ENCODE measurements at places on chromosomes 12 and 14.

GRCh38 chr14:55074662-55075061 lies 23.2 kb downstream of the MAPK1IP1L start:
- no peak for DNase-seq

GRCh38 chr12:110091136-110091711 lies 32.9 kb upstream of the IFT81 start:
- DNase-seq, result no peak

- DNase-seq, result no peak
These were observed 6.6 kb downstream of the DCAF4 start for GRCh38 chr14:72932893-72933292.

- DNase-seq, result no peak
These were observed 219.1 kb upstream of the PKP2 start for GRCh38 chr12:33115716-33116115.

DNA sequence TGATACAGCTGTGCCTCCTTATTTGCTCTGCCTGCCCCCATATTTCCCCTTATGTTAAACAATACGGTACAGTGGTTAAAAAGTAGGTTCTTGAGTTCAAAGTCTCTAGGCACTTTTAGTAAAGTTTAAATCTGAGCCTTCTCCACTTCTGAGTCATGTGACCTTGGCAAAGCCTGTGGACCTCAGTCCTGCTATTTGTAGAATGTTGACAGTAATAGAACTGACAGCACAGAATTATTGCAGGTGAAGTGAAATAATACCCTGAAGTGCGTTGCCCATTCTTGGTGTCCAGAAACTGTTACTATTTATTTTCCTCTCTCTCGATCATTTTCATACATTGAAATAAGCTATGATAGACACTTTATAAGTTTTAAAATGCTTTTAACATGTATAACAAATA lies 499.7 kb downstream of the EGLN3 start:
- DNase-seq, result no peak

- no peak for DNase-seq
These were observed 24.4 kb downstream of the TUNAR start for GRCh38 chr14:95901054-95901453.

DNA sequence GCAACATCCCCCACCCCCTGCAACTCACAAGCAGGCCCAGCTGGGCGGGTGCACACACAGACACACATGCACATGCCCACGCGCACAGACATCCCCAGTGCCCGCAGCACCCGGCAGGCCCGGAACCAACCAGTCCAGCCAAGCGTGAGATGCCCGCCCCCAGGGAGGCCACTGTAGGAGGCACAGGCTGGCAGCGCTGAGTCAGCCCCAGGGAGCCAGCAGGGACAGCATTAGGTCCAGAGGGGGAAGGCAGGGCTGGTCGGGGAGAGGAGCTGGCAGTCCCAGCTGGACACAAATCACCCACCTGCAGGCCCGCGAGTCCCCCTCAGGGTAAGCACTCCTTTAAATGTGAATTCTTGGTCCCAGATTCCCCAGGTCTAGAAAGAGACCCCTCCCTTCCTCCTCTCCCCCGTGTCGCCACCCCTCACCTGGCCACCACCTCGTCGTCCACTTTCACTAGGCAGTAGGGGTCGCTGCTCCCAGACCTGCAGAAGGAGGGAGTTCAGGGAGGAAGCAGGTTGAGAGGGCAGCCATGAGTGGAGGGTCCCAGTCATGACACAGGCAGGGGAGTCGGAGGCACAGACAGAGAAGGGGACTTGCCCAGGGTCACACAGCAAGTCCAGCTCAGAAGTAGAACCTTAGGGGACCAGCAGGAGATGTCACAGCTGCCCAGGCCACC lies 5.0 kb downstream of the RASAL1 start:
- no peak for DNase-seq

DNA sequence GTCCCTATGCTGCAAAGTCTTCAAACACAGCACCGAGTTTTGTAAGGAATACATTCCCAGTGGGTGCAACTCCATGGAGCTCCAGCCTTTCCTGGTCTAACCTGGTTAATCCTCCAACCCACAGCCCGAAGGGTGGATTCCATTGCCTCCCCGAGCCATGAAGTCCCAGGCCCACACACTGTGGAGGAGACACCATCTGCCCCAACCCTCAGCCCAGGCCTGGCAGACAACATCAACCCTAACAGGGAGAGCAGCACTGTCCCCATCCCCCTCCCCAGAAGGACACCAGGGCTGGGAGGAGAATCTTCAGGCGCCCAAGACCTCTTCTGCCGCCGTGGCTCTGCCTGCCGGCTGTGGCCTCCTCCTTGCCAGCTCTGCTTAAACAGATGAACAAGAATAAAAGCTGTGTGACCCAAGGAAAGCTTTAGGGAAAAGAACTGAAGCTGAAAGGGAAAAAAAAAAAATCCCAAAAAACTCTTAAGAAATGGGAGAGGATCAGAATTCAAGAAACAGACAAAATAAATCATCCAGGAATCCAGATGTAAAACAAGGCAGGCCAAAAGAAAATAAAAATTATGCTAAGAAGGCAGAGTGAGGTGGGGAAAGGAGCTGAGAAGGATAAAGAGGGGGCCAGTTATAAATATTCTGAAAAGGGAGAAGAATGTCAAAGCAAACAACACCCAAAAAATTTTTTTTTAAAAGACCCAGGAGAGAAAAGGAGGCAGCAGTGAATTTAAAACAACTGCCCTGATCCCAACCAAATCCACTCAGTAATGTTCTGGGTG lies 16.0 kb upstream of the ZFP36L1 start:
- no peak for DNase-seq

- no peak for DNase-seq
These were observed 5.7 kb upstream of the SYNE3 start for GRCh38 chr14:95522116-95522515.

GRCh38 chr14:93748208-93749075 lies 39.8 kb downstream of the PRIMA1 start:
- DNase-seq, result no peak

DNA sequence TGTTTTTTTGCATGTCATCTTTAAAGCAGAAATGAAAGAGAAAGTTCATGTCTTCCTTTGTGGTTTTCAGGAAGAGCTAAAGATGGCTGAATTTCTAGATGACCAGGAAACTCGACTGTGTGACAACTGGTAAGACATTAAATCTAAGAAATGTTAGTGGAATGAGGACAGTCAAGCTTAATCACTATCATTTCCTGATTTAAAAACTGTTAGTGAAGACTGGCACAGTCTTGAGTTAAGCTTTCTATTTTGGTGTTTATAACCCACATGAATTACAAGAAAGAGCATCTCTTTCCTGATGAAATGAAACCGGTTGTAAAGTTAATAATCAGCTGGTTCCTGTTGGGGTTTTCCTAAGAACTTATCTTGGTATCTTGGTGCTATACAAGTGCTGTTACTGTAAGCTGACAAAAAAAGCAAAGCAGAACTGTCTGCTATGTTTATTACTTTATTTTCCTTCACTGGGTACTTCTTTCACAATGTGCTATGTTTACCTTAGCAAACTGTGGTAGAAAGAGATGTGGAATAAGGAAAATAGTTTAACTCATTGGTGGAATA lies 5.2 kb downstream of the TRAFD1 start:
- no peak for DNase-seq

GRCh38 chr14:81211844-81212243 lies 8.9 kb downstream of the GTF2A1 start:
- DNase-seq, result no peak

DNA sequence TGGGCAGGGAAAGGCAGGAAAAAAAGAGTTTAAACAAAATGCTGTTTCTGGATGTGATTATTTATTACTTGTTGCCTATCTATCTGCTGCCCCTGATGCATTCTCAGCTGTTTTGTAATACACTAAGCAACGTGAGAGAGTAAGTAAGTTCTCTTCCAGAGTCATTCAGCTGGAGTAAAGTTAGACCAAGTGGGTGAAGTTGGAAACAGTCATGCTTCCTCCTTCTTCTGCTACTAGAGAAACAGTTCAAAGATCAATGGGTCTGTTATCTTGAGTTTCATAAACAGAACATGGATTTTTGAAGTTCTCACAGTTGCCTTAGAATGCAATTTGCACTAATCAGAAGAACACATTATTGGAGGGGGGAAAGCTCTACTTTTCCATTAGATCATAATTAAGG lies 279.3 kb downstream of the EGLN3 start:
- DNase-seq, result no peak

- DNase-seq, result no peak
These were observed 289.5 kb downstream of the RMST start for GRCh38 chr12:97752129-97752528.

GRCh38 chr14:67428501-67429031 lies 16.6 kb upstream of the PLEK2 start:
- DNase-seq, result no peak

DNA sequence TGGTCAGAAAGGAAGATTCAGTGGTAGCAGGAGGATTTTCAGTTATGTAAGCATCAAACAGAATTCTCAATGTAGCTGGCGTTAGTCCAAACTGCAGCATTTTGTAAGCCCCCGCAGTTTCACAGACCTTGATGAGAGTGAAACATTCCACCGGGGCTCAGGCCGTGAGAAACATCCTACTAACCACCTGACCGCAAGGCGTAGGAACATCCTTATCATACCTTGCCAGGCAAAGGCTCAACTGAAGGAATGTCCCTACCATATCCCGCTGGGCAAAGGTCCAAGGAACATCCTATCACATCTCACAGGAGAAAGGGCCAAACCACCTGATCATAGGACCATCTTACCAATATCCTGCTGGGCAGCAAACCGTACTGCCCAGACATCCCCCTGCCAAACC lies 624.8 kb upstream of the TMEM132C start:
- DNase-seq, result no peak

GRCh38 chr12:56155256-56155845 lies 2.8 kb upstream of the MYL6 start:
- DNase-seq, result no peak
